ENCODE measurements at places on chromosomes 11 and 22.

DNA sequence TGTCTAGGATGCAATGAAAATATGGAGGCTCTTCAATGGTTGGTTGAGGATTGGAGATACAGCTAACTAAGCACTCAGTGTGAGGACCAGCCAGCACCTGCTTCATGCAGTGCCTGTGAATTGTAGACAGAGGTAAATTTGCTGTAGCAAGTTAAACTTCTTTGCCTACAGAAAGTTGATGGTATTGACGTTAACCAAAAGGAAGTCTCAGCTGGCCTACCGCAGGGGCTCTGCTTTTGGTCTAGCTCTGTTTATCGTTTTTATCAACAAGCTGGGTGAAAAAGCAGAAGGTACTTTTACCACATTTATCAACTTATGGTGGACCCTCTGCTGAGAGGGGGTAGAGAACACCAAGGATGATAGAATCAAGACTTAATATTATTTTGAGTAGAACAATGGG lies 51.6 kb downstream of the GRAMD1B start:
- DNase-seq = no peak

- no peak for DNase-seq
Observed at GRCh38 chr11:82858133-82858532, 42.1 kb downstream of the PRCP start.

DNA sequence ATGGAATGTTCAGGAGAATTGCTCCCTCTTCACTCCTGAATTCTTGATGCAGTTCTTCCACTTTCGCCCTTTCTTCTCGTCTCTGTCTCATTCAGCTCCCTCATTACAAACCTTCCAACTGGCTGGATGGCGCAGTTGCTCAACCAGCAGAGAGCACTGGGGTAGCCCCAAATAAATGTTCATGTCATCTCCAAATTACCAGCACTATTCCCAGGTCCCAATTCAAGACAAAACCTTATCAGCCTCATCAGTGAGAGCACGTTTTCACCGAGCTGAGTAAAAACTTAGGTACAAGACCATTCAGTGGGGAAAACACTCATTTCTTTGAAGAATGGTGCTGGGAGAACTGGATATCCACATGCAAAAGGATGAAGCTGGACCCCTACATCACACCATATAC lies 120.0 kb downstream of the MED15 start:
- no peak for DNase-seq

DNA sequence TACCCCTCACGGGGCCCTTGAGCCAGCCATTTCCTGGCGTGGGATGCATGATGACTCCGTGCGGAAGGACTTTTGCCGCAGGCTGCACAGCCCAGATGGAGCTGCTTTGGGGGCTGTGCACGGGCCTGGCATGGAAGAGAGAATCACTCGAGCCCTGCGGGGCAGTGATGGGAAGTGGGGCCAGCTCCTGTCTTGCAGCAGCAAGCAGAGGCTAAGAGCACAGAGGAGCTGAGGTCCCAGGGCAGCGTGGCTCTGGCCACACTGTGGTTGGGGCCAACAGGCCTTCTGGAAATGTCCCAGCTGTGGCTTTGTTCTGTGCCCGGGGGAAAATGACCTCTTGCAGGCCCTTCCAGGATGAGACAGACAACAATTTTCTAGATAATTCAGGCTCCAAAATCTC lies 92.7 kb upstream of the TIMP3 start:
- DNase-seq = no peak

DNA sequence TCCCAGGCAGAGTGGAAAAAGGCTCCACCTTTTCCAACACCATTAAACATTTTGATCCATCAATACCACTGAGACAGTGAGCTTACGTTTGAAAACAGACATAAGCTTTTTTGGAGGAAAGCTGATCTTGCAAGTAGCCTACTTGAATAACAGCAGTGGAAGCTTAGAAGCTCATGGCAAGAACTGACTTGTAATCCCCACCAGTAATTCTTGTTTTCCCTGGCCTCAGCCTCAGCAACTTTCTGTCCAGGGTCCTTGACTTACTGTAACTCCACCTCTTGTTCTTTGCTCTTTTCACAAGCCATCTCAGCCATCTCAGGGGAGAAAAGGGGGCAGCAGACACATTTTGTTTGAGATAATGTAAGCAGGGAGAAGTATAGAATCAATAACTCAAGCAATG lies 12.3 kb upstream of the MPZL2 start:
- no peak for DNase-seq

GRCh38 chr22:36865346-36865745 lies 4.5 kb downstream of the NCF4 start:
- DNase-seq = no peak

- no peak for DNase-seq
Observed at GRCh38 chr22:38311323-38311620, 6.0 kb downstream of the CSNK1E start.

DNA sequence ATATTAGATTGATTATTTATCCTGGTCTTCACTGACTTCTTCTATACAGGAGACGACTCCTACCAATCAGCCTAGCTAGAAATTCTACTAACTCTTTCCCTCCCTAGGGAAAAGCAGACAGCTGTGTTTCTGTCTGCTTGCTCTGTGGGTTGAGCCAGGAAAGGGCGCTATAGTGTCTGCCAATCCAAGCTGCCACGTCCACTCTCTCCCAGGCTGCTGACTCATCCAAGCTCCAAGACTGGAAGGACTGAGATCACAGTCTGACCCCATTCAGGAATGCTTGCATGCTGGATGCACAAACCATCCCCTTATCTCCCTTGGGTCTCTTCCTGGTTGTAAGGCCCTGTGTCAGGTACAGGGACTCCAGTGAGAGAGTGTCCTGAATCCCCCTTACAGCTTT lies 955.6 kb downstream of the OPCML start:
- DNase-seq = no peak

GRCh38 chr11:9808943-9809342 lies 145.1 kb downstream of the SWAP70 start:
- DNase-seq = no peak

- DNase-seq = no peak
Observed at GRCh38 chr22:25403284-25403810, 161.1 kb upstream of the GRK3 start.

- DNase-seq = no peak
Observed at GRCh38 chr22:44256556-44257485, 55.9 kb downstream of the SHISAL1 start.

GRCh38 chr11:38711110-38711509 lies 2113.1 kb upstream of the RAG2 start:
- DNase-seq = no peak

DNA sequence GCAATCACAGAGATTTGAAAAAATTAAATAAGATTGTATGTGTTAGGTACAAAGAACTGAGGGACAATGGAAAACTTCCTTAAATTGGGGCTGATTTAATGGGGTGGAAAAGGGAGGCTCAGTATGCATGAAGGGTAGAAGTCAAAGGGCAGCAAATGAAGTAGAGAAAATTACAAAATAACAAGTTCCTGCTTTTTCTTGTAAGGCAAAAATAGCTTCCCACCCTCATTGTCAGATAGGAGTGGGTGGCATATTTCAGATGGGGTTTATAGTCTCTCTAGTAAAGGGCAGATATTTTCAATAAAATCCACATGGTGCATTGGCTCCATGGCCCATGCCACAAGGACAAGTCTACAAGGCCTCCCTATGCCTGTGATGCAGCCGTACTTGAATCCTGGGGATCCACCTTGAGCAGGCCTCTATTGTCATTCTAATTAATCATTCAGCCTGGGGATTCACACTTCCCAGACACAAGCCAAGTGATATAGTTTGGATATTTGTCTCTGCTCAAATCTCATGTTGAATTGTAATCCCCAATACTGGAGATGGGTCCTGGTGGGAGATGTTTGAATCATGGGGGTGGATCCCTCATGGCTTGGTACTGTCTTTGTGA lies 36.7 kb upstream of the SESN3 start:
- no peak for DNase-seq

GRCh38 chr22:38618682-38619081 lies 37.5 kb downstream of the FAM227A start:
- no peak for DNase-seq

DNA sequence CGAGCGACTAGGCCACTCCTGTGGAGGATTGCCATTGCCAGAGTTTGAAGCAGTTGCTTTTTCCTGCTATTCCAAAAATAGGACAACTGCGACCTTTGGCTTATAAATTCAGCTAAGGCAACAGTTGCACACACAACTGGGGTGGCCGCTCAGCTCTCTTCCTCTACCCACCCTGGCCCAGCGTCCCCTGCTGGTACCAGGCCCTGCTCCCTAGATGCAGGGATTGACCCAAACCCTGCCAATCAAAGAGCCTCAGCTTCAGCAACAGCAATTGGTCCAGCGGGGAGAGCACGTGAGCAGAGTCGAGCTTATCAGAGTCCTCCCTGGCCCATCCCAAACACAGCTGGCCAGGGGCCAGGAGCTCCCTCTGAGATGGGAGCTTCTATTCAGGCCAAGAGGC lies 22.0 kb upstream of the CABP2 start:
- DNase-seq = no peak

- no peak for DNase-seq
Observed at GRCh38 chr11:20013346-20014066, 146.8 kb downstream of the DBX1 start.

- DNase-seq = peak; percentile 55
Observed at GRCh38 chr22:17773606-17774205, 563 bp downstream of the BID start.

DNA sequence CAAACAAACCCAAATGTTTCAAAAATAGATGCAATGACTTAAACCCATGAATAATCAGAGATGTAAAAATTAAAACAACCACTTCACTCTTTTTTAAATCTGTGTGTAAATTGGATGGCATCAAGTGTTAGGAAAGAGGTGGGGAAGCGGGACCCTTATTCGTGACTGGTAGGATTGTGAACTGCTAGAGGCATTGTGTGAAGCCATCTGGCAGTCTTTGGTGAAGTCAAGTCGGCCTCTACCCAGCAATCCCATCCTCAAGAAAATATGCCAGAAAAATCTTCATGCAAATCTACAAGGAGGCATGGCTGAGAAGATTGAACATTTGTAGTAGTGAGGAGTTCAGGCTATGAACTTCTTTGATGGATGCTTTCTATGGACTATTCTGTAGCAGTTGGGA lies 114.6 kb upstream of the C11orf87 start:
- no peak for DNase-seq

DNA sequence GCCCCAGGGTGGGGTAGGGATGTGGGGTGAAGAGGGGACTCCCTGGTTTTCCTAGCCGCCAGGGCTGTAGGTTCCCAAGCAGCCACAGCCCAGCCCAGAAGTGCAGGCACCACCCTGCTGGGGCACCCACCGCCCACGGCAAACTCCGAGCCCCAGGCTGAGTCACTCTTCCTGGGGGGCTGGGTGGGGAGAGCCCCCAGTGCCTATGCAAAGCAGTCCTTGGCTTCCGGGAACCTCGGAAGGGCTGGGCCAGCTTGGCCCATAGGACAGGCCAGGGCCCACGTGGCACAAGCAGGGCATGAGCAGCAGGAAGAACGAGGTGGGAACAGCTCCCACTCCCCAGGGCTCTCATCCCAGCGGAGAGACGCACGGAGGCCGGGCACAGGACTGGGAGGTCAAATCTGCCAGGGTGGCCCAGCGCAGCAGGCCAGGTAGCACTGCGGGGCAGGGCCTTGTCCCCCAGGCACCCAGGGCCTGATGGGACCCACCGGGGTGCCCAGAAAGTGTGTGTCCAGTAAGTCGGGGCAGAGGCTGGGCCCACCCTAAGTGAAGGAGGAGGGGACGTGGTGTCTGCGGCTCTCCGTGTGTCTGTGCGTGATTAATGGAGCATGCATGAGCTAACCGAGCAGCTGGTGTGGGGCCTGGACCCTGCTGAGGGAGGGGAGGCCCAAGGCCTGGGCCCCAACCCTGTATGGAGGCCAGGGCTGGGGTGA lies 4.6 kb upstream of the IL17REL start:
- DNase-seq = peak; percentile 80

DNA sequence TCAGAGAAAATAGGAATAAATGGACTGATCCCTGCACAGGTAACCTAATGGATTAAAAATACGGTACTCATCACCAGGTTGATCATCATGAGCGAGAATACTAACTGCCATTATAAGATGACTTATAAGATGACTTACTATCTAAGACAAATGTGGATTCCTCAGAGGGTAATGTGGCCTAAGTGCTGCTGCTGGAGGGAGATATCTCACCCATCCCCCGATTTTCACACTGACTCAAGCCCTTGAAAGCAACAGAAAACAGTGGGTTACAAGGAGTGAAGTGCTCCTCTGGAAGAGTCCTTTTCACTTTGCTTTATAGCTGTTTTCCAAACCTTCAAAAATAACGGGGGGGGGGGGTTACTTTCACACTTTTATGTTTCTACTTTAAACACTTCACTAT lies 920 bp downstream of the TMEM218 start:
- DNase-seq = no peak

- no peak for DNase-seq
Observed at GRCh38 chr11:64070314-64070681, 34.6 kb downstream of the FLRT1 start.

- DNase-seq = no peak
Observed at GRCh38 chr11:126436209-126436755, 80.8 kb downstream of the ST3GAL4 start.

DNA sequence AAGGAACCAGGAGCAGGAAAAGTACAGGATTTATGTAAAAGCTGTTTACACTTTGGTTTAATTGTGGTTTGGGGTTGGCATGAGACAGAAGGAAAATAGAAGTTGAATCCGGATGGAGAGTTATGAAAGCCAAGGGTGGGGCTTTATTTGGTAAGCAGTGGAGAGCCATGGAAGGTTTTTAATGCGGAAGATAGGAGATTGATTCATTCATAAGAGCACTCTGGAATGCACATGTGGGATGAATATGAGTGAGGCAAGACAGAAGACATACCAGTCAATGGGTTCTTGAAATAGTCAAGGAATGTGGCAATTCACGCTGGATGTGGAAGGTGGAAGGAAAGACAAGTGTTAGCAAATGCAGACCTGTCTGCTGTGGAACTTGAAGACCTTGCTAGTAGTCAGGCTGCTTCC lies 9.3 kb upstream of the GLB1L3 start:
- DNase-seq = no peak

GRCh38 chr11:44555031-44555800 lies 10.2 kb upstream of the CD82 start:
- no peak for DNase-seq

DNA sequence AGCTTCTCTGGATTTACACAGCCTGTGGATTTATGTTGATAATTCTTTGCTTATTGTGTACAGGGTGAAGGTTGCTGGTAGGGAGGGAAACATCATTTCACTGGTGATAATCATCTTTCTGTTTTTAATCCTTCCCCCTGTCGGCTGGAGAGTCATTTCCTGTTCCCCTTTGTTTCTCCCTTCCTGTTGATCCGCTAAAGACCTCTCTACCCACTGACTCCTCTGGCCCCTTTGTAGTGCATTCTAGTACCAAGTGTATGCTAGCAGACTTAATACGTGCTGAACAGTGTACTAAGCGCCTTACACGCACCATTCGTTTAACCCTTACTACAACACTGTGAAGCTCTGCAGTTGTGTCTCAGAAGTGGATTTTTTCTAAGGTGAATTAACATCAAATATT lies 19.0 kb upstream of the OR9Q1 start:
- no peak for DNase-seq

DNA sequence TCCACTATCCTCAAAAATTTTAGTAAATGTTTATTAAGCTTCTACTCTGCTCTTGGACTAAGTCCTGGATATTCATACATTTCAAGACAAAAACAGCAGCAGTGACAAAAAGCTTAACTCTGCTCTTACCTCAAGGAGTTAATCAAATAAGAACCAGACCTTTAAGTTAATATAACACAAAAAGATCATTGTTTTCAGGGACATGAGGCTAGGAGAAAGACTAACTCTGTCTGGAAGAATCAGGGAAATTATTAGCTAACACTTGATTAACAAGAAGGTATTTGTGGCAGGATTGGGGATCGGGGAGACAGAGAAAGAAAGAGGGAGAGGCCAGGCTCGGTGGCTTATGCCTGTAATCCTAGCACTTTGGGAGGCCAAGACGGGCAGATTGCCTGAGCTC lies 74.4 kb downstream of the PPP2R1B start:
- DNase-seq = no peak
